ENCODE measurements at places on chromosomes 5 and 9.

DNA sequence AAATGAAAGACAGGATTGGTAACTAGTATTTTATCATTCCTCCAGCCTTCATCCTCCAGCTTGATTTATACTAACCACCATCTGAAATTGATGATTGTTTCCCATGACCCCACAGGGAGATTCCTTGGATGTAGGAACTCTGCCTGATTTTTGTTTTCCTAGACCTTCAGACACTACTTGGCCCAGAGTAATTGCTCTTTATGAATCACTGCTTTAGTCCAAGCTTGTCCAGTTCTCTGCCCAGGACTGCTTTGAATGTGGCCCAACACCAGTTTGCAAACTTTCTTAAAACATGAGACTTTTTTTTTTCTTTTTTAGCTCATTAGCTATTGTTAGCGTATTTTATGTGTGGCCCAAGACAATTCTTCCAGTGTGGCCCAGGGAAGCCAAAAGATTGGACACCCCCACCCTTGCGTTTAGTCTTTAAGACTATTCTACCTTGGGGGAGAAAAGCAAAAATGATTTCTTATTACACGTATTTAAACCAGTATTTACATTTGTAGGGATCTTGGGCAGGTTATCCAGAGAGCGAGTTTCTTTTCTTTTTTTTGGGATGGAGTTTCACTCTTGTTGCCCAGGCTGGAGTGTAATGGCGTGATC lies 18.4 kb downstream of the BASP1 start:
- DNase-seq: no peak

GRCh38 chr5:163623524-163623923 lies 118.1 kb downstream of the MAT2B start:
- DNase-seq: no peak

- peak; percentile 57 for DNase-seq
These were observed 56.7 kb downstream of the AOPEP start for GRCh38 chr9:94783102-94783682.

DNA sequence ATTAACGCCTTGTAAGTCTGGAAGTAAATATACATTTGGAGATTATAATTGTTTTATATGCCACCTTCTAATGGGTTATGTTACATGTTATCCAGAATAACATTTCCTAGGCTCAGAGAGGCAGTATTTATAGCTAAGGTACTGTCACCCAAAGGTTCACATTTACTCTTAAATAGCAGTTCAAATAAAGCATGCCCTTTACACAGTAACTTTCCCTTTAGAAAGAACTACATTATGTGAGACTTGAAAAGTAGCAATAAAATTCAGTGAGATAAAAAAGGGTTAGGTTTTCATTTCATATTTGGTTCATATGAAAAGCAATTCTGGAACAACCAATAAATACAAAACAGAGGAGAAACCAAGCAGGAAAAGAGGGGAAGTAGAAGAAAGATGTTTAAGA lies 35.1 kb downstream of the SKIC3 start:
- DNase-seq: no peak

DNA sequence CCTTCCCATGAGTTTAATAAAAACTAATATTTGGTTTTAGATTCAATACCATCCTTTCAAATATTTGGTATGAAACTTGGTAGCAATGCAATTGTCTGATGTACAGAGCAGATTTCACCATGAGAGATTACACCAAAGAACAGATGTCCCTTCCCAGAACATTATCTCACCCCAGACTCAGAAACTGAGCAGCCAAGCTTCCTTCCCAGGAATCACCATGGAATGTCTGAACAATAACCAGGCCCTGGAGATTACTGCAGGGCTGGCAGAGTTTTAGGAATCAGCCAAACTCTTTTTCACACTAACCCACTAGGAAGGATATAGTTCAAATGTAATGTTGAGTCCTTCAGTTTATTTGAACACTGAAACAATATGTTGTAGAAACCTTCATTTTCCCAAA lies 23.9 kb downstream of the CLTA start:
- DNase-seq: no peak

- DNase-seq: no peak
These were observed 943.1 kb upstream of the WWC1 start for GRCh38 chr5:167348251-167348926.

DNA sequence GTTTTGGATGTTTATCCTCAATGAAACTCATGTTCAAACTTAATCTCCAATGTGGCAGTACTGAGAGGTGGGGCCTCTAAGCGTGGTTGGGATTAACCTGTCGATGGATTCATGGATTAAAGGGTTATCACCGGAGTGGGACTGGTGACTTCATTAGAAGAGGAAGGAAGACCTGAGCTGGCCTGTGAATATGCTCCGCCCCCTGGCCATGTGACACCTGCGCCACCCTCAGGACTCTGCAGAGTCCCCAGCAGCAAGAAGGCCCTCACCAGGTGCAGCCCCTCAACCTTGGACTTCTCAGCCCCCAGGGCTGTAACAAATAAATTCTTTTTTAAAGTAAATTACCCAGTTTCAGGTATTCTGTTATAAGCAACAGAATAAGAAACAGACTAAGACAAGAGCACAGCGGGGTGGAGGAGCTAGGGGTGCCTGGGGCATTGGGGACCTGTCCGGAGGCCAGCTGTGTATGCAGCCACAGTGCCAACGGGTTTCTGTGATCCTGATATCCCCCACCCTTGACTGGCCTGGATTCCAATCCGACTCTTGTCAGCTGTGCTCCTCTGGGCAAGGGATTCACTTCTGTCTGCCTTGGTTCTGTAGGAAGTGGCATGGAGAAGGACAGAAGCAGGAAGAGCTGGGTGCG lies 3.2 kb upstream of the MAPK9 start:
- DNase-seq: no peak

- no peak for DNase-seq
These were observed 1722.1 kb downstream of the MAT2B start for GRCh38 chr5:165227515-165227914.

DNA sequence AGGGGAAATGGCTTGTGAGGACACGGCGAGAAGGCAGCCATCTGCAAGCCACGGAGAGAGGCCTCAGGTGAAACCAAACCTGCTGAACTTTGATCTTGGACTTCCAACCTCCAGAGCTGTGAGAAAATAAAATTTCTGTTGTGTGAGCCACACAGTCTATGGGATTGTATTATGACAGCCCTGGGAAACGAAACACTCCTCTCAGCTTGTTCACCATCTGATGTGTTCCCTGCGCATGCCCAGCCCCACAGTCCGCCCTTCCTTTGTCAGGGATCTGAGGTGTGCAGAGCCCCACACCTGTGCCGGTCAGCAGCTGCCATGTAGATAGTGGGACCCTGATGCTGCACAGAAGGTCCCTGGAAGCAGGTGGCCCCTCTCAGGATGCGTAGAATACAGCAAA lies 34.1 kb downstream of the PLPP7 start:
- no peak for DNase-seq

DNA sequence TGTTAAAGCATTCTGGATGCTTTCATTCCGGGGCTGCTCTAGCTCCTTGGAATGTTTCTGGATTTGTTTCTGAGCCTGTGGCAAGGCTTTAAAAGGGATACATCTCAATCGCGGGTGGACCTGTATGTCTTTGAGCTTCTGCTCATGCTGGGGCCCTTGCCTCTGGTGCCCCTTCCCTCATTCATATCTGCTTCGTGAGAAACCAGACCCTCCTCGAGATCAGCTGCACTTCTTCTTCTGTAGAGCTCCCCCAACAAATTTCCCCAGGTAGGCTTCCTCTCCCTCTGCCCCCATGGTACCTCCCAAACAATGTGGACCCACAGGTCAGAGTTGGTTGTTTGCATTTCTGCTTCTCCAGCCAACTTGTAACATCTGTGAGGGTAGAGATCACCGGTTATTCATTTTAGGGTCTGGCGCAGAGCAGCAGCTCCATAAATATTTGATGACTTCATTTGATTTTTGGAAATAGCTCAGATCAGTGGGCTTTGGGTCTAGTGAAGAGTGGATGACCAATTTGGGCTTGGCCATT lies 6.6 kb downstream of the ZNF618 start:
- DNase-seq: no peak

GRCh38 chr9:74361508-74361907 lies 135.6 kb upstream of the RORB start:
- no peak for DNase-seq

- no peak for DNase-seq
These were observed 447.7 kb downstream of the EFNA5 start for GRCh38 chr5:107223066-107223465.

- no peak for DNase-seq
These were observed 133.9 kb downstream of the ADCY2 start for GRCh38 chr5:7529880-7530279.

- DNase-seq: peak; percentile 26
These were observed 43.1 kb downstream of the POLR1E start for GRCh38 chr9:37528652-37529471.

- DNase-seq: no peak
These were observed 10.1 kb upstream of the C1QTNF3 start for GRCh38 chr5:34053133-34053532.

- DNase-seq: no peak
These were observed 155.2 kb downstream of the MEF2C start for GRCh38 chr5:88727705-88728313.

DNA sequence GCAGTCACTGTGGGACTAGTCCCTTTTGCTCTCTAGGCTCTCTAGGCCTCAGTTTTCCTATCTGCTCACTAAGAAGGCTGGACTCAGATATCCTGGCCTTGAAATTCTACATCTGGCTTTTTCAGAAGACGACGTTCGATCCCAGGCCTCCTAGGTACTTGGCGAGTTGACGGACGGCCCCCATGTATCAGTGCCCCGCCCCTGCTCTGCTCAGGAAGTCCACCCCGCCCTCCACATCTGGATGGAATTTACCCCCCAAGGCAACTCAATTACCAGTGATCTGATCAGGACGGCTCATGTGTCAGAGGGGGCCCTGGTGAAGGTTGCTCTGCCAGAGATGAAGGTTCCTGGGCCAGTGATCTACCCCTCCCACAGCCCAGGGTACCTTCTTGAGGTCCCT lies 44.1 kb upstream of the SYNPO start:
- DNase-seq: no peak

DNA sequence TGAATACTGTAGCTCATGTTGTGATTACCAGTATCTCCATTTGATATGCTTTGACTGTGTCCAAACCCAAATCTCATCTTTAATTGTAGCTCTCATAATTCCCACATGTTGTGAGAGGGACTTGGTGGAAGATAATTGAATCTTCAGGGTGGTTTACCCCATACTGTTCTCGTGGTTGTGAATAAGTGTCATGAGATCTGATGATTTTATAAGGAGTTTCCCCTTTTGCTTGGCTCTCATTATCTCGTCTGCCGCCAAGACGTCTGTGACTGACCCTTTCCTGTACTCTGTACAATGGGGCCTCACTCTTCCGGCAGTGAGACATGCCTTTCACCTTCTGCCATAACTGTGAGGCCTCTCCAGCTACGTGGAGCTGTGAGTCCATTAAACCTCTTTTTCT lies 59.3 kb downstream of the TRIO start:
- DNase-seq: no peak

GRCh38 chr5:50699737-50700136 lies 33.3 kb downstream of the PARP8 start:
- DNase-seq: no peak

- no peak for DNase-seq
These were observed at the start of gene PCDHGA11 for GRCh38 chr5:141420855-141421488. PCDHGA11 (plus strand) TSS chr5:141421051; CDS start chr5:141421228, 177 bp downstream.

DNA sequence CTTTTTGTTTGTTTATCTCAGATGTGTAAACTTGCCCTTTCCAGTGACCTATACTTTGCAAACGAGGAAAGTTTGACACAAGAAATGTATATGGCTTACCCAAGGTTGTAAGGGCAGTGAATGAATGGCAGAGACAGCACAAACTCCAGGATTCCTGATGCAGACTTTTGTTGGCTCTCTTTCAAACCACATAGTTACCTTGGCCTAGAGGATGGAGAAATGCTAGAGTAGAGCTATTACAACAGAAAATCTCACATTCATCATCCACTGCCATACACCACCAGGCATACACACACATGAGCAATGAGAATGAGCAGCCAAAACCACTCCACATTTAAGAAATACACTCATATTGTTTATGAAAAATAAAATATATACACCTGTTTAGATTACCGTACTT lies 387.0 kb downstream of the TLR4 start:
- no peak for DNase-seq

DNA sequence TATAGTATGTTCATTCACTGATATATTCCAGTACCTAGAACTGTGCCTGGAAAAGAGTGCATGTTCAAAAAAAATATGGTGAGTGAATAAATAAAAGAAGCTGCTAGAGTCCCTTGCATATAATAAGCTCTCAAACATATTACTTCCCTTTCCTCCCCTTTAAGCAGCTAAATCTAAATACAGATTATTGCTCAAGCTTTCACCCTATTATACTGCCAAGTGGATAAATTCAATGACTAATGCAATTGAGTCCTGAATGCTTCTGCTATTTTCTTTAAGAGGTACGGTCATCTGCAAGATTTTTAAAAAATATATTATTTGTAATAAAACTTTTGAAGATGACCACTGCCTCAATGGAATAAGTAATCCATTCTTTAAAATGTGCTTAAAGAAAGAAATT lies 248.4 kb downstream of the PLK2 start:
- no peak for DNase-seq

GRCh38 chr5:122849771-122850170 lies 4.4 kb downstream of the SNX24 start:
- DNase-seq: no peak

DNA sequence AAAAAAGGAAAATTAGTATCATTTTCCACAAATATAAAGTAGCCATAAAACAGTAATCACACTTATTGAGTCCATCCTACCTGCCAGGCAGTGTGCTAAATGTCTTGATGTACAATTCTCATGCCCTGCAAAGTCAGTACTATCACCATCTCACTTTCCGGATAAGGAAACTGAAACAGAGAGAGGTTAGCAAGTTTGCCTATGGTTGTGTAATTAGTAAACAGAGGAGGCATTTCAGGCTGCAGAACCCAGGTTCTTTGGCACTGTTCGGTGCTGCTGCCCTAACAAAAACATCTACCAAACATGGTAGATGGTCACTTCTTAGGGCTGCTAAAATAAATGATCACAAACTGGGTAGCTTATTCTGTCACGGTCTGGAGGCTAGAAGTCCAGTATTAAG lies 22.6 kb downstream of the PLAC8L1 start:
- DNase-seq: no peak

DNA sequence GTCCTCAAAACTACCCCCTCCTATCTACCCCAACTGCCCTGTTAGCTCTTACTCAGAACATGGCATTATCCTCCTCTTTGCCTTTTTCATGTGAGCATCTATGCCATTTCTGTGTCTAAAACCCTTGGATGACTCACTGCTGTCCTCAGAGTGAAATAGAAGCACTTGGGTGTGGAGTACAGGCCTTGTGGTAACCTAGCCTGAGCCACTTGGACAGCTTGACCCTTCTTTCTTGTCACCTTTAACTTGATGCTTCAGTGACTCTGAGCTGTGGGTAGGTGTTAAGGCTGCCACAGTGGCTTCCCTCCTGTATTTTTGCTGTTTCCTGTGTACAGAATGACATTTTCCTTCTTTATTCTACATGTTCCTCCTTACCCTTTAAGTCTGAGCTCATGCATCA lies 391.4 kb downstream of the SH3GL2 start:
- no peak for DNase-seq
